Stimulated activated CD4-positive, alpha-beta T cell treated with anti-CD3 and anti-CD28 coated beads, Interleukin-2, amount 100 ng/mL, for 48 hours (primary cell): ENCODE measurements at places on chromosomes 12 and 14.
A peak's percentile ranks its signal among the peaks of the same experiment; 100 is the strongest.

- DNase-seq = no peak
These were observed 4.4 kb upstream of the GALNT6 start for GRCh38 chr12:51395283-51396230.

DNA sequence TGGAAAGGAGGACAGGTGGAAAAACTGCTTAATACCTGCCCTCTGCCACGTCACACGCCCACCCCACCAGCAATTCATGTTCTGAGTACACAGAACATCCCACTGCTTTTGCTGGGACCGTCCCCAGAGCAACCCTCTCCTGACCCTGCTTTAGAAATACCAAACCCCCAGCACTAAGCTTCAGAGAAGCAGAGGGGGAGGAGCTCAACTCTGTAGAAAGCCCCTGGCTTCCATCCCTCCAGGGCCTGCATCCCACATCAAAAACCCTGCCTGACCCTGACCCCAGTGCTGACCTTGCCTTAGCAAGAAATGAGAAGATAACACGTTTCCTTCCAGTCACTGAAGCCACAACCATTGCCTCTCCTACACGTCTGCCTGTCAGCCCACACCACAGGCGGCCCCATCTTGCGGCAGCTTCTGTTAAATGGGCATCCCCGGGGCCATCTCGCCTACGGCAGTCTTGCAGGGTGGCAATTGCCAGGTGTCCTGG lies 19.7 kb downstream of the VDR start:
- DNase-seq = peak; percentile 72

- DNase-seq = no peak
These were observed 44.9 kb downstream of the BBS10 start for GRCh38 chr12:76303365-76303764.

GRCh38 chr14:101535701-101536207 lies 25.5 kb upstream of the DIO3 start:
- DNase-seq = no peak

- no peak for DNase-seq
These were observed 31.5 kb downstream of the DUSP16 start for GRCh38 chr12:12531194-12531593.

- no peak for DNase-seq
These were observed 170.9 kb upstream of the LMNTD1 start for GRCh38 chr12:25723921-25724491.

DNA sequence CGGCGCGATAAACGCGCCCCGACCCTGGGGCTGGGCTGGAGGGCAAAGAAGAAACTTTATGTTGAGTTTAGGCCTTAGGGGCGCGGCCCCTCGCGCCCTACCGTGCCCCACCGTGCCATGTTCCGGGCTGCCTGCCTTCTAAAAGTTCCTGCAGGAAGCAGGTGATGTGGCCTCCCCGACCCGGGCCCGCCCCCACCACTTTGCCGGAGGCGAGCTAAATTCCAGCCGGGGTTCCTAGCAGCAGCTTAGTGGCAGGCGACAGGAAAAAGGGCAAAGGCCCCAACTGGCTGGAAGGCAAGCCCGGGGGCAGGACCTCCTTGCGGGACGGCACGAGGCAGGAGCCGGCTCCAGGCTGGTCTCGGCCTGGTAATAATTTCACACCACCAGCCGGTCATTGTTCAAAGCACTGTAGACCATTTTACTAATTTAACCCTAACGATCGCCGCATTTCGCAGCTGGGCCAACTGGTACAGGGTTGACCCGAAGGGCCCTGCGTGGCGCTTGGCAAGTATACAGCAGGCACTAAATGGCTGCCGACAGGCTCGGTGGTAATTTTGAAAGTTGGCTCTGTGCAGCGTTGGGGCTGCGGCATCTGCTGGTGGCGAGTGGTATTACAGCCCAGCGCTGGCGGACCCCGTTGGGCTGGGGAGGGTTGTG lies 895 bp upstream of the CCDC88C start:
- DNase-seq = peak; percentile 85

GRCh38 chr14:51447411-51447810 lies 204.3 kb upstream of the FRMD6 start:
- no peak for DNase-seq

DNA sequence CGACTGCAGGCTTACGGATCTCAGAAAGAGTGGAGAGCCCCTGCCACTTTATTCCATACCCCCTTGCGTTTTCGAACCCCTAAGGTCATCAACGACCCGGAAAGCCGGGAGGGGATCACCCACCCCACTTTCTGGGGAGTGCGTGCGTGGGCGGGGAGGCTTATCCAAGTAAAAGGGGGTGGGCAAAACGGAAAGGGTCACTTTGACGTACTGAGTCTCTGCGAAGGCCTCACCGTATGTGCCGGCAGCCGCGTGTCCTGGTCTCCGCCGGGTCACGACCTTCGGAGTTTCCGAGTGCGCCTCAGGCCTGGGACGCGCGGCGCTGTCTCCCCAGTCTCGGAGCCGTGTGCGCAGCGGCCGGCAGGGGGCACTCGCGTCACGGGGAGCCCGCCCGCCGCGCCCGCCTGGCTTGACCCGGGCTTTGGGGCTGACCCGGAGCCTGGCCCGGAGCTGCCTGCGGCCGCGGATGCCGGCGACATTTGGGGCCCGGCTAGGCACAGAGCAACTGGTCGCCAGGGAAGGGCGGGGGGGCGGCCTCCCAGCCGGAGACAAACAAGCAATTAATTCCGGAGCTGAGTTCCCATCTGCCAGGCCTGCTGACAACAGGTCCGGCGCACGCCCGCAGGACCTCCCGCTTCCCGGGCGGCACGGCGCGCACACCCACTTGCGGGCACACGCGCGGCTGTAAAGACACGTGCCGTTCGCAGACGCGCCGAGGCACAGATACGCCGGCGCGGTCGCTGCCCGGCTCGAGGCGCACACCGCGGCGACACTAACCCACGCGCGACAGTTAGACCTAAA lies 890 bp upstream of the KIF26A start:
- DNase-seq = peak; percentile 80

DNA sequence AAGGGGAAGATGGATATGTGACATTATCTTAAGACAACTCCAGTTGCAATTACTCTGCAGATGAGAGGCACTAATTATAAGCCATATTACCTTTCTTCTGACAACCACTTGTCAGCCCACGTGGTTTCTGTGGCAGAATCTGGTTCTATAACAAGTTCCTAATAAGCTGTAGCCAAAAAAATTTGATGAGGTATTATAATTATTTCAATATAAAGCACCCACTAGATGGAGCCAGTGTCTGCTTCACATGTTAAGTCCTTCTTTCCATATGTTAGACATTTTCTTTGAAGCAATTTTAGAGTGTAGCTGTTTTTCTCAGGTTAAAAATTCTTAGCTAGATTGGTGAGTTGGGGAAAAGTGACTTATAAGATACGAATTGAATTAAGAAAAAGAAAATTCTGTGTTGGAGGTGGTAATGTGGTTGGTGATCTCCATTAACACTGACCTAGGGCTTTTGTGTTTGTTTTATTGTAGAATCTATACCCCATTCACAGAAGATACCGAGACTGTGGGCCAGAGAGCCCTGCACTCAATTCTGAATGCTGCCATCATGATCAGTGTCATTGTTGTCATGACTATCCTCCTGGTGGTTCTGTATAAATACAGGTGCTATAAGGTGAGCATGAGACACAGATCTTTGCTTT lies 36.9 kb downstream of the PSEN1 start:
- DNase-seq = no peak

DNA sequence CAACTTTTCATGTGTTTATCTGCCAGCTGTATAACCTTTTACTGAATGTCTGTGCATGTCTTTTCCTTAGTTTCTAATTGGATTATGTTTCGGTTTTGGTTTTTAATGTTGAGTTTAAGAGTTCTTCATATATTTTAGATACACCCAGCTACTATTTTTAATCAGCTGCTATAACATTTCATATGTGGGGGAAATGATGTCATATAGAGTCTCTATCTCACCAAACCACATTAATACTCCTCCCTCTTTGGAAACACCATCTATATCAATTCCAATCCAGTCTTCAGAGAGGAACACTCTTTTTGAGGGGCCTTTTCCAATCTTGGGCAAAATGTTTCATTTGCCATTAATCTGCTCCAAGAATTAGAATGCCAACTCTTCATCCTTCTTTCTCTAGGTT lies 28.5 kb upstream of the GCH1 start:
- no peak for DNase-seq

DNA sequence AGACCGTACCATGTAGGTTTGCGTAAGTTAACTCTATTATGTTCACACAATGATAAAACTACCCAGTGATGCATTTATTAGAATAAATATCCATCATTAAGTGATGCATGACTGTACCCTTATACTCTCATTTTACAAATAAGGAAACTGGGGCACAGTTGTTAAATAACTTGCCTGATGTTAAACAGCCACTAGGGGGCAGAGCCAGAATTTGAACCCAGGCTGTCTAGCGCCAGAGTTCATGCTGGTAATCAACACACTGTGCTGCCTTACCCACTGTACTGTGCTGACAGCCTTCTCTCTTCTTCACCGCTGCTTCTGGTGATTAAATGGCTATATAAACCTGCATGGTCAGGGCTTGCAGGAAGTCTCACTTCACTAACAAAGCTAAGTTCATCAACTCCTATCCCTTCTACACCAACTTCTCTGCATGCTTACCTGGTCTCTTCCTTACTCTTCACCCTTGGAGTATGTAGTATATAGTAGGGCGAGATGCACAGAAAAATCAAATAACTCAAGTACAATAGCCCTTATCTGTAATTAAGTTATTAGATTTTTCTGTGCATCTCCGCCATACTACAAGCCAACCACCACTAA lies 43.6 kb upstream of the APPL2 start:
- peak; percentile 30 for DNase-seq

GRCh38 chr12:65123435-65124063 lies 2.4 kb upstream of the WIF1 start:
- DNase-seq = no peak

- no peak for DNase-seq
These were observed 1.7 kb downstream of the ANGEL1 start for GRCh38 chr14:76810953-76811400.

DNA sequence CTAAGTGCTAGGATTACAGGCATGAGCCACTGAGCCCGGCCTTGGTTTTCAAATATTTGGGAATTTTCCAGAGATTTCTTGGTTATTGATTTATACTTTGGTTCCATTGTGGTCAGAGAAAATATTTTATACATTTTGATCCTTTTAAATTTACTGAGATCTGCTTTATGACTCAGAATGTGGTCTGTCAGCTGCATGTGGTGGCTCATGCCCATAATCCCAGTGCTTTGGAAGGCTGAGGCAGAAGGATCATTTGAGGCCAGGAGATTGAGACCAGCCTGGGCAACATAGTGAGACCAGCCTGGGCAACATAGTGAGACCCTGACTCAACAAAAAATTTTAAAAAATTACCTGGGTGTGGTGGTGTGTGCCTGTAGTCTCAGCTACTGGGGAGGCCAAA lies 49.8 kb downstream of the ADCK1 start:
- no peak for DNase-seq

DNA sequence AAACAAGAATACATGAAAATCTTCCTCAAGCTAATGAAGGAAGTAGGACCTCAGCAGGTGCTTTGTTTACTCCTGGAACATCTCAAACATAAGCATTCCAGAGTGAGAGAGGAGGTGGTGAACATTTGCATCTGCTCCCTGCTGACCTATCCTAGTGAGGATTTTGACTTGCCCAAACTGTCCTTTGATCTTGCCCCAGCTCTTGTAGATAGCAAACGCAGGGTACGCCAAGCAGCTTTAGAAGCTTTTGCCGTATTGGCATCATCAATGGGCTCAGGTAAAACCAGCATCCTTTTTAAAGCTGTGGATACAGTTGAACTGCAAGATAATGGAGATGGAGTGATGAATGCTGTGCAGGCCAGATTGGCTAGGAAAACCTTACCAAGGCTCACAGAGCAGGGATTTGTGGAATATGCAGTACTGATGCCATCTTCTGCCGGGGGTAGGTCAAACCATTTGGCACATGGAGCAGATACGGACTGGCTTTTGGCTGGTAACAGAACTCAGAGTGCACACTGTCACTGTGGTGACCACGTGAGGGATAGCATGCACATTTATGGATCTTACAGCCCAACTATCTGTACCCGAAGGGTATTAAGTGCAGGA lies 1.9 kb downstream of the TOGARAM1 start:
- no peak for DNase-seq

DNA sequence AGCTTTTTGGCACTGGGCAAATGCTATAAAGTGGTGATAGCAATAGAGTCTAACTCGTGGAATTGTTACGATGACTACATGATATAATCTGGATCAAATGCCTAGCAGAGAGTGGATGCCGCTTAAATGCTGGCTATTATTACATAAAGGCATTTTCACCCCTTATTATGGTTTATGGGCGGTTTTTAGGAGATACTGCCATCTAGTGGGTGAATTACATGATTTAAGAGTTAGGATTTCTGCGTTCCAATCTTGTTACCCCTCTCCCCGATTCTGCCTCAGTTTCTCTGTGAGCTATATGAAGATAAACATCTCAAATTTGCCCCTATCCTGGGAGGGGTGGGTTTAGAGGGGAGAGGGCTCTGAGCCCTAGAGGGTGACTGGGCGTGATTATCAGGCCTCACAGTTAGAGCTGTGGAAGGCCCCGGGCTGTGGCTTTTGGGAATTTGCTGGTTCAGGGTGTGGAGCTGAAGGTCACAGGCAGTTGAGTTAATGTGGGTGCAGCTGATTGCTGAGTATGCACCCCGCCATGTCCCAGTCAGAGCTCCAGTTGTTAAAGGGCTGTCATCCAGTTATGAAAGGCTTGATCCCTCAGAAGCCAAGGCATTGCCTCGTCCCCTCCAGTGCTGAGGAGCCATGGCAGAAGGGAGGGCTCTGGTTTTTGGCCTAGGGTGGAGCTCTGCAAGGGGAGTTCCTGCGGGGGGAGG lies 14.4 kb downstream of the CLSTN3 start:
- DNase-seq = no peak

DNA sequence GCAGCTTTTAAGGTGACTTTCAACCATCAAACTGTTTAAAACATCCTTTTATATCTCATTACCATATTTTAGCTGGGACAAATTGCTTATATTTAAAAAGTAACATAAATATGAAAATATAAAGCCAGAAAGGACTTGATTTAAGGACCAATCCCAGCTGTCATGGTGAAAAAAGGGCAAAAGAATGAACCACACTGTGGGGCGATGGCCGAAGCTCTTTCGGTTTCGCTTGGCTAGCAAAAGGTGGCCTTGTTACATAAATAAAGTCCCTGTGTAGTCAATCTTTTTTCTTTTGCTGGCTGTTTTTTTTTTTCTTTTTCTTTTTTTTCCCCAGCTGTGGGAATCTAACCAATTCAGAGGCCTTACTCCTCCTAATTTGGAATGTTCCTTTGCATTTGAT lies 50.9 kb downstream of the FBXO33 start:
- no peak for DNase-seq
